ENCODE measurements at places on chromosomes 7 and 10. TPM values are rescaled to one million over a fixed set of nuclear protein-coding genes. Genes with fewer than 3 reads are reported as not detected.

GRCh38 chr7:82105463-82105862 is 335.6 kb upstream of the HGF start:
- no peak for DNase-seq

The MYPN gene
- not detected for total RNA-seq

DNA sequence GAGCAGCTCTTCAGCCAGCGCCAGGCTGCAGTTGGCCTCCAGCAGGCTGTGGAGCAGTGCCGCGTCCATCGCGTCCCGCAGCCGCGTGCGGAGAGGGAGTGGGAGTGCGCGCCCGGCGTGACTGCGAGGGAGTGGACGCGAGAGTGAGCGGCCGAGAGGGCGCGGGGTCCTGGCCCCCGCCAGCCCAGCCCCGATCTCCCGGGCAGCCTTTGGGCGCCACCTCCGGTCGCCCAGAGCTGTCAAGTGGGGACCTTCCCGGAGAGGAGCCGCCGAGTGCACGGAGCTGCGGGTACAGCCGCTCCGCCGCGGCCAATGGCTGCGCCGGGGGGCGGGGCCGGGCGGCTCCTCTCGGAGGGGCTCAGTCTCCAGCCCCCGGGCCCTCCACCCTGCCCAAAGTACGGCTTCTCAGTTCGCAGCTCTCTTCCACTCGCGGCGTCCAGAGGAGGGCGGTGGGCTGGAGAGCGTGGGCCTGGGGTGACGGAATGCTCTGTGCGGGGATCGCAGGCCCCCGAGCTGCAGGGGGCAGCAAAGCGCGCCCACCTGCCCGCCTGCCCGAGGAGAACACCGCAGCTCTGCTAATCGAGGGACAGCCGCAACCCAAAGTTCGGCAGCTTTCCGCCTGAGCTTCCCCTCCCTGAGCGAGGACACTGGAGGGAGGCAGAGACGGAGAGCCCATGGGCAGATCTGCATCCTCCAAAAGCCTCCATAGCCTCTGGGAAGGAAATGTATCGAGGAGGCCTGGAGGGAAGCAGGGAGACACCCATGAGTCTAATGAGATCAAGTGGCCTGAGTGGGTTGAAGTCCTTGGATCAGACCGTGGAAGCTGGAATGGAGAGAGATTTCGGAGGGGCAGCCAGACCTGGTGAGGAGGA is at the start of gene CRHR2:
Gene CRHR2 (minus strand): TSS at position 245 of the 872 bp plus-strand sequence. CDS start 176 bp downstream, at position 69.
- no peak for DNase-seq

The HDAC9 gene
- 32.4 TPM for total RNA-seq

The CREB3L2 gene
- total RNA-seq, result 28.7 TPM

The CCDC71L gene
- 52.5 TPM for total RNA-seq

DNA sequence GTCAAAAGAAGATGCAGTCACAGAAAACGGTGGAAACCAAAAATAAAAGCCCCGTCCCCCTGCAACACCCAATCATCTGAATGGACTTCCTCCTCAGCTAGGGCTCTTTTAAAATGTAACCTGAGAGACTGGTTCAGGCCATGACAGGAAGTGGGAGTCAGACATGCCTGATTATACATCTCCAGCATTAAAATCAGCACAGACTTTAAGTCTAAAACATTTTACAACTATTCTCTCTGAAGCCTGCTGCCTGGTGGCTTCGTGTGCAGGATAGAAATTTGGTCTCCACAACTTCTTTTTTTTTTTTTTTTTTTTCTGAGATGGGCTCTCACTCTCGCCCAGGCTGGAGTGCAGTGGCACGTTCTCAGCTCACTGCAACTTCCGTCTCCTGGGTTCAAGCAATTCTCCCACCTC is 30.3 kb downstream of the HACD1 start:
- no peak for DNase-seq

The PPP1R17 gene
- not detected for total RNA-seq

DNA sequence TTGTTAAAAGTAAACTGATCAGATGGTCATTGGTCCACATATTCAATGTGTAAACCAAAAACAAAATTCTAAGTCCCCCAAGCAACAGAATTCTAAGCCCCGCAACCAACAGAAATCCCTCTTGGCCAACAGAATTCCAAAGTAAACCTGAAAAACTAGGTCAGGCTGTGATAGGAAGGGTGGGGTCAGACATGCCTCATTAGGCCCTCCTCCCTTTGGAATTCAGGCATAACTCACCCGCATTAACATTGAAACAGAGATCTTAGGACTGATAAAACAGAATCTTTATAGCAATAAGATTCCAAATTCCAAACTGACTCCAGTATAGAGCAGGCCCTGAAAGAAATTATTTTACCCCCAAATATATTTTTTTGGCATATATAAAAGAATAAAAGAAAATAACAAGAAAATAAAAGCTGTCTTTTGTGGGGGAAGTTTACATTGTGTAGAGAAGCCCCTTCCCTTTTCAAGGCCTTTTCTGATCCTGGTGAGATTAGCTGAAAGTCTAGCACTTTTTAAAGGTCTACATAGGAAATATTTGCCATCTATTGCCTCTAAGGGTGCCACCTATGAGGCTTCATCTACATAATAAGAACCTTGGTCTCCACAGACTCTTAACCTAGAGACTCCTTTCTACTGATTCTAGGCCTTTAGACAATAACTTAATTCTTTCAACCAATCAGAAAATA is 30.5 kb downstream of the GNAT3 start:
- no peak for DNase-seq

- DNase-seq, result no peak
Measured at GRCh38 chr7:19526639-19527038, 182.2 kb downstream of the POLR1F start.

The ANXA8L1 gene
- total RNA-seq, result 179 TPM

GRCh38 chr7:86785641-86786040 is 141.9 kb downstream of the GRM3 start:
- no peak for DNase-seq

DNA sequence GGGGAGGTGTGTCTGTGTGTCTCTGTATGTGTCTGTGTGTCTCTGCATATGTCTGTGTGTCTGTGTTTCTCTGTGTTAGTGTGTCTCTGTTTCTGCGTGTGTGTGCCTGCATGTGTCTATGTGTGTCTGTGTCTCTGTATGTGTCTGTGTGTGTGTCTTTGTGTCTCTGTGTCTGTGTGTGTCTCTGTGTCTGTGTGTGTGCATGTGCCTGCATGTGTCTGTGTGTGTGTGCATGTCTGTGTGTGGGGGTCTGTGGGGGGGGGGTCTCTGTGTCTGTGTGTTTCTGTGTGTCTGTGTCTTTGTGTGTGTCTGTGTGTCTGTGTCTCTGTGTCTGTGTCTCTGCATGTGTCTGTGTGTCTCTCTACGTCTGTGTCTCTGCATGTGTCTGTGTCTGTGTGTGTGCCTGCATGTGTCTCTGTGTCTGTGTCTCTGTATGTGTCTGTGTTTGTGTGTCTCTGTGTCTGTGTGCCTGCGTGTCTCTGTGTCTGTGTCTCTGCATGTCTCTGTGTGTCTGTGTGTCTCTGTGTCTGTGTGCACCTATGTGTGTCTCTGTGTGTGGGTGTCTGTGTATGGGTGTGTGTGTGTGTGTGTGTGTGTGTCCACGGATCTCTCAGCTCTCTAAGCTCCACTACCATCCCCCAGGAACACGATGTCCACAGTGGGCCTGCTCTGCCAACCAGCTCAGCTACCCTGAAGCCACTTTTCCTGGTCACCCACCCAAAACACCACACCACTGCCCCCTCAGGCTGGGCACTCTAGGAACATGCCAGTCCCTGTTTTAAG is 41.7 kb downstream of the RASGEF1A start:
- DNase-seq, result no peak
